NCI-H526 (cell line): ENCODE measurements at places on chromosomes 3 and 15.

DNA sequence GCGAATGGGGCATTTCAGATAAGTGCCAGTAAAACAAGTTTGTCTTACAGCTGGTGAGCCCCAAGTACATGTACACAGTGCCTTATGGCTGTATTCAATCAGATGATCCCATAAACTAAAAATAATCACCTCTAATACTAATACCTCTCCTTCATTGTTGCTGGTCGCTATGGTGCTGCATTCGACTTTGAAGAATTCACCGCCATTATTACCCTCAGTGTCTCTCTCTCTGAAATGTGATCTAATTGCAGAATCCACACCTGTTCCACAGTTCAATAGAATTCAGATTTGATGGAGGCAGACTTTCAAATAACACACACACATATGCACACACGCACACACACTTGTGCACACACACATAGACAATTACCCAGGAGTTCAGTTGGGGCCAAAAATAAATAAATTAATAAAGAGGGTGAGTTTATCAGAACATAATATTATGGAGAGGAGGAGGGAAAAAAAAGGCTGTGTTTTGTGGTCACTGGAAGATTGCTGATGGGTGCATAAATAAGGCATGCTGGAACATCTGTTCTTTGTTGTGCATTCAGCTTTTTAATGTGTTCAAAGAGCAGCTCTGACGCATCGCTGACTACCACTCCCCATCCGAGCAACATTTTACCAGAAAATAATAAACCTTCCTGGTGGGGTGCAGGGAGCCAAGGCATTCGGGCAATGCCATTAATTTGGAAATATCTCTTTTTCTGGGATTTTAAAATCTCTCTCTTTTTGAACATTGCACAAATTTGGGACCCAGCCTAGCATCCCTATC is 235.7 kb downstream of the SATB1 start:
- DNase-seq, result no peak

DNA sequence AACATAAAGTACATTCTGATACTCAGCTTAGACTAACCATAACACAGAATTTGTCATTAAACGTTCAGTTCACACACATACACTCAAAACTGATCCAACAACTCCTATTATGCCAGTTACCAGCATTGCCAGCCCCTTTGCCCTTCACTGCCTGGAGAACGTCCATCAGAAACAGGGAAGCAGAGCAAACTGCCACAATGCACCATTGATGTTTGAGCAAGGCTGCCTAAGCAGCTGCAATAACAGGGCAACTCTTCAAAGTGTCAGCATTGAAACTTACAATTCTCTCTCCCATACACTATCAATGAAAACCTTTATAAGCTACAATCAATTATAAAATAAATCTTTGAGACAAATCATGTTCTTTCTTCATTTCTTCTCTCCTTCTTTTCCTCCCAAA is 85.1 kb downstream of the ZBTB20 start:
- DNase-seq, result no peak

- no peak for DNase-seq
Measured at GRCh38 chr3:101976473-101976872, 127.2 kb downstream of the NFKBIZ start.

DNA sequence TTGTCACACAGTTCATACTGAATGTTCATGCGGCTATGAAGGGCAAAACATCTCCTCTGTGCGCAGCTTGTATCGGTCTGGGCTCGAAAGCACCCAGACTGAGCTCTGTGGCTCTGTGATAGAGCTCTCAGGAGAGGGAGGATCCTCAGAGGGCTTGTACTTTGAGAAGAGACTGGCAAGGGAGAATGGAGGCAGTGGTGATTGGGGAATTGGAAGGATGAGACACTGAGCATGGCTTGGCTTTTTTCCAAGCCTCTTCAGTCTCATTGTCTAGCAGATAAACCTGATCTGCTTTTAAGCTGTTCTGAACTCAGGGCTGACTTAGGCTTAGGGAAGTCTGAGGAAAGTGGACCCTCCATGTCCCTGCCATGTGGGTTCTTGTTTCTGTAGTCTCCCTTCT is 43.0 kb downstream of the RAD54L2 start:
- DNase-seq, result no peak

GRCh38 chr3:99859825-99860224 is 42.2 kb downstream of the CMSS1 start:
- no peak for DNase-seq

DNA sequence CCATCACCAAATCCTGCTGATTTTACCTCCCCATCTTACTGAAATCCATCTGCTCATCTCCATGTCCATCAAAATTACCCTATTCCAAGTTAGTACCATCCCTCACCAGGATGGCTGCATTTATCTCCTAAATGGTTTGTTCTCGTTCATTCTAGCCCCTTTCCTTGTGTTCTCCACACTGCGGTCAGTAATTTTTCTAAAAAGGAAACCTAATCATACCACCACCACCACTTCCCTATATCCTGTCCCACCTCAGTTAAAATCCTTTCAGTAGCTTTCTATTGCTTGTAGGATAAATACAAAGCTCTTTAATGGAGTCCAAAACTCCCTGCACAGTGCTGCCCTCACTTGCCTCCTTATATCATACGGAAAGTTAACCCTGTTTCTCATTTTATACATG is 51.1 kb downstream of the UACA start:
- no peak for DNase-seq

DNA sequence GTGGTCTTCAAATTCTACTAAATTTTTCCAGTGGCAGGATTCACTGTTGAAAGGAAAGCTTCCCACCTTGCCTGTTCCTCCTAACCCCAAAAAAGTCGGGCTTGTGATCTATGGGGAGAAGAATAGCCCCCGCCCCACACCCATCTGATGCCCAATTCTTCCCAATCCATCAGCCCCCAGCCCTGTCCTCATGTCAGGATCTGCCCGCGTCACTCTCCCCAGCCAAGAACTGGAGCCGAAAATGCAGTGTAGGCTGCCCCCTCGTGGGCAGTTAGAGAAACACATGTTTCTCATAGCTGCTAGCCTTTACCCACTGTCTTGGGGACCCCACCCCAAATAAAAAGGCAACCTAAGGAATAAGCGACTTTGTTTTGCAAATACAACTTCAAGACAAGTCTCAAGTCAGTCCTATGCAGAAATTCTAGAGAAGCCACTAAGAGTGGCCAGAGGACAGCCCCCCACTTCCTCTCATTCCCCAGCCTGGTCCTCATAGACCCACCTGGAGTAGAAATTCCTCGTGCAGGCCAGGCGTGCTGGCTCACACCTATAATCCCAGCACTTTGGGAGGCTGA is 13.0 kb upstream of the CSK start:
- DNase-seq, result peak; percentile 74

GRCh38 chr3:59526999-59527398 is 477.2 kb upstream of the CFAP20DC start:
- DNase-seq, result no peak

- no peak for DNase-seq
Measured at GRCh38 chr3:190130696-190131095, 10.0 kb upstream of the P3H2 start.

DNA sequence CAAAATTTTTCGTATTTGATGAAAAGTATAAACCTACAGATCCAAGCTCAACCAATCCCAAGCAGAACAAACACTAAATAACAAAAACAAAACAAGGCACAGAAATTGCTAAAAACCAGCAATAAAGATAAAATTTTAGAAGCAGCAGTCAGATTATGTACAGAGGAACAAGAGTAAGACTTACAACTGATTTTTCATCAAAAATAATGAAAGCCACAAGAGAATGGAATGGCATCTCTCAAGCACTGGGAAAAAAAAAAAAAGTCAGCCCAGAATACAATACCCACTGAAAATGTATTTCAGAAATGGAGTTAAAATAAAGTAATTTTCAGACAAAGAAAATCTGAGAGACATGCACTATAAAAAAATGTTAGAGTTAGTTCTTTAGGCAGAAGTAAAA is 27.0 kb downstream of the GPR156 start:
- DNase-seq, result no peak

DNA sequence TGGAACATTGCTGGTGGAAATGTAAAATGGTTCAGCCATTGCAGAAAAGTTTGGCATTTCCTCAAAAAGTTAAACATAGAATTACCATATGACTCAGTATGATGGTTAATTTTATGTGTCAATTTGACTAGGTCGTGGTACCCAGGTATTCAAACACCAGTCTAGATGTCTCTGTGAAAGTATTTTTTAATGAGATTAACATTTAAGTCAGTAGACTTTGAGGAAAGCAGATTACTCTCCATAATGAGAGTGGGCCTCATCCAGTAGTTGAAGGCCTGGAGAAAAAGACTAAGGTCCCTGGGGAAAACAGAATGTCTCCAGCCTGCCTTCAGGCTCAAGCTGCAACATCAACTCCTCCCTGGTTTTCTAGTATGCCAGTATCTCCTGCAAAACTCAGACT is 42.3 kb upstream of the TMEM87A start:
- no peak for DNase-seq

DNA sequence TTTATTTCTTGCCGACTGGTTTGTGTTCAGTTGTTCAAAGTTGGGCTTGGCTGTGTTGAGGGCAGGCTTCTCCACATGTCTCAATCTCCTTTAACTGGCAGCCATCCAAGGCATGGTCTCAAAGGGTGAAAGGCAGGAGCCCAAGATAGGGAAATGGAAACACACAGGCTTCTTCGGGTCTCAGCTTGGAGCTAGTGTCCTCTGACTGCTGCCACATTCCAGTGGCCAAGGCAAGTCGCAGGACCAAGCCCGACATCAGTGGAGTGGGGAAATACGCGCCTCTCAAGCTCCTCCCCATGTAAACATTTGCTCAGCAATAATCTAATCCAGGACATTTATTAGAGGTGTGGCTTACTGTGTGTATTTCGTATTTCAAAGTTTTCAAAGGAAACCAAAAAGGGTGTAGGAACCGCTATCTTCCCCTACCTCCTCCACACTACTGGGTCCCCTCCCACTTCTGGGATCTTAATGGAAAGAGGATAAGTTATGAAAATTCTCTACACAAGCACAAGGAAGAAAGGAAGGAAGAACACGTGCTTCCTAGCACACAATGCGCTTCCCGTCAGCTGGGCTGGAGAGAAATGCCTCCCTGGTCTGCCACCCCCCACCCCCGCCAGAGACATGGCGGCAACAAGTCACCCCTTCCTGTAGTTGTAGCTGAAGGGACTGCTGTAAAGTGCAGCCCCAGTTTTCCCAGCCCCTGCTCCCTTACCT is 181.7 kb downstream of the FAM43A start:
- no peak for DNase-seq

DNA sequence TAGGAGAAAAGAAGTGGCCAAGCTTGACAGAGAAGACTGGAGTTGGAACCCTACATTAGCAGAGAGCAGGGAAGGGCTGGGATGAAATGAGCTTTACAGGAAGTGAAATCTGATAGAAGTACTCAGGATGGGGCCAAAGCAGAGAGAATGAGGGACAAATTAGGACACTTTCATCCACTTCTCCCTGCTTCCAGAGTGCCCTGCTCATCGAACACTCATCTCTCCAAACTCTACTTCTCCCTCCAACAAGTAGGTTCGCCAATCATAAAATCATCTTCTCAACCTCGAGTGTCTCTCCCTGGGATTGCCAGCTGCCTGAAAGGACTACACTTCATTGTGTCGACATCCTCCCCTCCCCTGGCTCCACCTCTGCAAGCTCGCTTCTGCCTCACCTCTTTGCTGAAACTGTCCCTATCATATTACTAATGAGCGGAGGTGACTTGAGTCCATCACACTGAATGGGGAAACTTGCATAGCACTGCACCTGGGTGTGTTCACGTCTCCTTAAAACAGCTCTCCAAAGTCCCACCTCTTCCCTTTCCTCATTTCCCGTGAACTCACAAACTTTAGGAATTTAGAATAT is 365.8 kb downstream of the FOXP1 start:
- no peak for DNase-seq

DNA sequence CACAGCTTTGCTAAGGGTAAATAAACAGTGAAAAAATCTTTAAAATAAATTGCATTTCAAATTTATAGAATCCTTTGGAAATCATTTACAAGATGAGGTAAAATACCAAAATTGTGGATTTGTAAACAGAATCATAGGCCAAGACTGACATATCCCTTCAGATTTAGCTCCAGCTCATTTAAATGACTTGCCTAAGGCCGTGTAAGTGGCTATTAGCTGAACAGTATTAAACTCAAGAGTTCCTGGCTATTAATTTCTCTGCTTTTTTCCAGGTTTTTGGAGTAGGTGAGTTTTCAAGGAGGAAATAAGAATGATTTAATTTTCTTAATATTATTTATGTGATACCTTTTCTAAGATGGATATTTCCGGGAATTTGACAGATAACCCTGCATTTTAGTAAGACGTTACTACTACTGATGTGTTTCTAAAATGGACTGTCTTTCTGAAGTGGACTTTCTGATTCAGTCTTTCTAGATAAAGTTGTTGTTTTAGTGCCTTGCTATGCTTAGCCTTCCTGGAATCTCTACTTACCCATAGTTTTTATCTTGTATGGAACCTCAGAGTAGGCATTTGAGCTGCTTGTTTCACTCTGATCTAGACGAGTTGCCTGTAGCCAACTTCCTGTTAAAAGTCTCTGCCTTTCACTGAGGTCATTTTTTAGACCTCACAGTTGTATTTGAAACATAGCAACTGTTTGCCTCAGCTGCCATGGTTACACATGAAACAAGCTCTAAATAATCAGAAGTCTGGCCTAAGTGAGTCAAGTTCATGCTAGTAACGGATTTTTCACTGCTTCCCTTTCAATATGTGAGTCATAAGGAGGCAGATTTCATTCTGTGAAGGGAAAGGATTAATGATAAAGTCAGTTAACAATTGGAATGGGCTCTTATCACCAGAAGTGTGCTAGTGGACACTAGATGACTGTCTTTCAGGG is 127.0 kb downstream of the KLHL25 start:
- no peak for DNase-seq

DNA sequence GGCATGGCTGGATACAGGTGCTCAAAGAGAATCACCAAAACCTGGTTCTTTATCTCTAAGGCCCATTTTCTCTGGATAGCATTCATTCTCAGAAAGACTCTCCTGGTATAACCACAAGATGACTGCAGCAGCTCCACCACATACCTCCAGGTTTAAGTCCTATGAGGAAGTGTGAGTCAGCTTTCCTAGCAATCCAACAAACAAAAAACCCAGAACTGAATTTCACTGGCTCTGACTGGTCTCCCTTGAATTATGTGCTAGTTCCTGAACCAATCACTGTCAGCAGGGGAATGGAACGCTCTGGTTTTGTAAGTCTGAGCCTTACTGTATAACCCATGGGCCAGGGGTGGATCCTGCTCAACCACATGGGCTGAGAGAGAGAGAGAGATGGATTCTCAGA is 27.2 kb downstream of the MRPL46 start:
- DNase-seq, result no peak

DNA sequence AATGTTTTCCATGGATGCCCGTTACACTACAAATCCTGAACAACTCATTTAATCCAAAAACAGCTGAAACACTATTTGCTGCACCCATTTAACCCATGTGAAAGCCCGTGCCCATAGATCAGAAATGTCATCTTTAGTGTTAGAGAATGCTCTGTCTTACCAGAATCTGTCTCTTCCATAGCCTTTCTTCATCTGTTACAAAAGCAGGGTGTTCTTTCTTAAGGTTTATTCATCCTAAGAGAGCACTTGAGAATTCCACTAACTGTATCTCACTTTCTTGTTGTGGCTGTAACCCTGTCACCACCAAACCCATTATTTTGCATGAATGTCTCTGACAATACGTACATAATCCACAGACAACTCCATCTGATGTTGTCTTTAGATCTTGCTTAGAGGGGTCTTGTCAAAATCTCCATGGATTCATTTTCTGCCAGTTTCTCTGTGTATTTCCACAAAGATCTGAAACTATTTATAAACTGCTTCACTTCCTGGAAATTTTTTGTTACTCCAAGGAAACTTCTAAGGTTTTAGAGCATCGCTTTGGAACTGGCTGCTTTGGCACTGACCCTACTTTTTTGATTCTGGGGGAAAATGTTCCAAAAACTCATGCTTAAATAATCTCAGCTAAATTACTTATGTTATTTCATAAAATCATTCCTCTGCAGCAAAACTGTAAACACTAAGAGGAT is 167.8 kb upstream of the CCDC54 start:
- DNase-seq, result no peak

GRCh38 chr15:31277335-31278060 is 49.1 kb upstream of the KLF13 start:
- no peak for DNase-seq
